ENCODE measurements at places on chromosomes 6 and 20. TPM values are rescaled to one million over a fixed set of nuclear protein-coding genes. Genes with fewer than 3 reads are reported as not detected.

GABRR1 gene
- not detected for total RNA-seq

FAM83B gene
- total RNA-seq = 0.12 TPM

TXLNB gene
- 0.37 TPM for total RNA-seq

SYCP2L gene
- not detected for total RNA-seq

COL11A2 gene
- total RNA-seq = 0.11 TPM

SLC25A27 gene
- total RNA-seq = 7.9 TPM

KCNK16 gene
- total RNA-seq = not detected

GTSF1L gene
- not detected for total RNA-seq
